Right lobe of liver (tissue), 6 donors: ENCODE measurements at places on chromosomes 6 and 20.

DNA sequence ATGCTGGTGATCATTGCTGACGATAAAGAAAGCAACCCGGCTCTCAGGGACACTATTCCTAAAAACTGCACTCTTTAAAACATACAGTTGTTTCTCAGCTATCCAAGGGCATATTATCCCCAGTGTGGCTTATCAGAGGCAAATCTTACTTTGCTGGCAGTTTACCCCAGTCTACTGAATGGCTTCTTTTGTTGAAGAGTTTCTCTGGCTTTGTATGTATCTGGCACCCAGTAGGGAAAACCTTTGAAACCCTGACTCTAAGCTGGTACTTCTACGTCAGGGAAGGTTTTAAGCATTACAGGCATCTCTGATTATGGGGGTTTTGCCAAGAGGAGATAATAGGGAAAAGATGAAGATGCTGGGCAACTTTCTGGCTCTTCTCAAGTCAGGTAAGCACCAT lies 637.6 kb upstream of the CHD6 start:
- H3K27ac ChIP-seq, result no peak overlapping the region
- DNase-seq, result no peak
- H3K4me1 ChIP-seq, result no peaks in the 10 kb centered on the region
- H3K36me3 ChIP-seq, result no peaks in the 10 kb centered on the region
- no peaks in the 10 kb centered on the region for H3K27me3 ChIP-seq

DNA sequence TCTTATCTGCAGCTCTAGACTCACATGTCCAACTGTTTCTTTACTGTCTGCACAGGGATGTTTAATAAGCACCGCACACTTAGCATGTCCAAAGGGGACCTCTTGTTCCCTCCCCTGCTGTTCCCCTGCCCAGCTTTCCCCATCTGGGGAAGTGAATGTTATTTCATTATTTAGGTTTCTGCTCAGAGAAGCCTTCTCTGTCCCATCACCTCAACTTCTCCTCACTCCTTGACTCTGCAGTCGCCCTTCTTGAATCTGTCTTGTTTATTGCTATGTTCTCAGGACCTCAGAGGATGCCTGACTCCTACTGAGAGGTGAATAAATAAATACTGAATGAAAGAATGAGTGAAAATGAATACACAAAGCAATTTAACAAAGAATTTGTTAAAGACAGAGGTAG lies 121.0 kb downstream of the SASH1 start:
- no peak for DNase-seq
- no peak overlapping the region for H3K4me3 ChIP-seq
- no peaks in the 10 kb centered on the region for H3K27me3 ChIP-seq
- no peaks in the 10 kb centered on the region for H3K36me3 ChIP-seq

DNA sequence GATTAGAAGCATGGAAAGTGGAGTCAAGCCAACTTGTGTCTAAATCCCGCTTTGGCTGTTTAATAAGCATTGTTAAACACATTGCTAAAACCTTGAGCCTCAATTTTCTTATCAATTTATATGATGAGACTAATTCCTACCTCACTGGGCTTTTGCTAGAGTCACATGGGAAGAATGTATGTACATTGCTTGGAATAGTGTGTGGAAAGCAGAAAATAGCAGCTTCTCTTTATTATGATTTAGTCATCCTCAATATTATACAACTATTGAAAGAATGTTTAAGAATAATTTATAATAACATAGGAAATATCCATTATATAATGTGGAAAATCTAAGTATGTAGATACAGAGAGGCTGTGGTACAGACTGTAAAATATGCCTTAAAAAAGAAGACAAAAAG lies 313.0 kb upstream of the CDYL start:
- H3K4me1 ChIP-seq, result no peaks in the 10 kb centered on the region
- no peaks in the 10 kb centered on the region for H3K36me3 ChIP-seq
- no peak overlapping the region for H3K4me3 ChIP-seq
- no peak overlapping the region for H3K27ac ChIP-seq

DNA sequence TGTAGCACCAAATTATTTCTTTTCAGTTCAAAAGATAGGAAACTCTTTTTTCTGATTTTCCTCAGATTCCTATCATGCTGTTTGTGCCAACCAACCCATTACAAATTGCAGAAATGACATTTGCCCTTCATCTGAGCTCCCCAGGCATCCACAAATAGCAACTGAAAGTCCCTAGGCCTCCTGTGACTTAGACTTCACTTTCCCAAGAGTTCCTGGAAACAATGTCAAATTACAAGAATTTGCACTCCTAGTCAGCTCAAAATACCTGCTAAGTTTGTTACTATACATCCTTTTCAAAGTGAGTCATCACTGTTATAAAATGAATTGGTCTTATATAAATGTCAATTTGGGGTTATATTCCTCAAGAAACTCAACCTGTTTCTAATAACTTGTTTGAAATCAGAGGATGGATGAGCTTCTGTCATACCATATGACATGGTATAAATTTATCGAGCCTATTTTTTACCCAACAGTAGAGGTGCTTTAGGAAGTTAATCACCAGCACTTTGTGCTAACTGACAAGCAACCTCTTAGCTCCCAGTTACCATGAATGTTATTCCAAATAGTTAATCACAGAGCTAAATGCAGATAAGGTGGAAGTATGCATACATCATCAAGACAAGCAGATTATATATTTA lies 256.5 kb downstream of the HACE1 start:
- no peaks in the 10 kb centered on the region for H3K27me3 ChIP-seq
- no peak overlapping the region for H3K4me3 ChIP-seq
- no peak overlapping the region for H3K27ac ChIP-seq
- H3K36me3 ChIP-seq, result no peaks in the 10 kb centered on the region

DNA sequence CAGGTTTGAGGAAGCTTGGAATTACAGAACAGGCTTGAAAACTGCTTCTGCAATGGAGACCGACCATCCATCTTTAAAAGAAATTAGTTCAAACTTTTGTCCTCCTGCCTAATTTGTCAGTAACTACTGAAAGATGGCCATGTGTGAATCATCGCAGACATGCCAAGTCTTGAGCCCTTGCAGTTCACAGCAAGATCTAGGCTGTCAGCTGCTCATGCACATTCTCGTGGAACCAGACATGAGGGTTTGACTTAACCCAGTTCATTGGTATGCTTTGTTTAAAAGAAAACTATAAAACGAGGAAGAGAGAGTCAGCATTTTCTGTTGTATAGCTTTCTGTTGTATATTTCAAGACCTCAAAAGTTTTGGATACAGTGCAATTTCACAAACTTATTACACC lies 74.0 kb upstream of the SAMD5 start:
- no peaks in the 10 kb centered on the region for H3K27me3 ChIP-seq
- H3K27ac ChIP-seq, result no peak overlapping the region
- no peak for DNase-seq
- H3K36me3 ChIP-seq, result no peaks in the 10 kb centered on the region
- H3K4me3 ChIP-seq, result no peak overlapping the region

DNA sequence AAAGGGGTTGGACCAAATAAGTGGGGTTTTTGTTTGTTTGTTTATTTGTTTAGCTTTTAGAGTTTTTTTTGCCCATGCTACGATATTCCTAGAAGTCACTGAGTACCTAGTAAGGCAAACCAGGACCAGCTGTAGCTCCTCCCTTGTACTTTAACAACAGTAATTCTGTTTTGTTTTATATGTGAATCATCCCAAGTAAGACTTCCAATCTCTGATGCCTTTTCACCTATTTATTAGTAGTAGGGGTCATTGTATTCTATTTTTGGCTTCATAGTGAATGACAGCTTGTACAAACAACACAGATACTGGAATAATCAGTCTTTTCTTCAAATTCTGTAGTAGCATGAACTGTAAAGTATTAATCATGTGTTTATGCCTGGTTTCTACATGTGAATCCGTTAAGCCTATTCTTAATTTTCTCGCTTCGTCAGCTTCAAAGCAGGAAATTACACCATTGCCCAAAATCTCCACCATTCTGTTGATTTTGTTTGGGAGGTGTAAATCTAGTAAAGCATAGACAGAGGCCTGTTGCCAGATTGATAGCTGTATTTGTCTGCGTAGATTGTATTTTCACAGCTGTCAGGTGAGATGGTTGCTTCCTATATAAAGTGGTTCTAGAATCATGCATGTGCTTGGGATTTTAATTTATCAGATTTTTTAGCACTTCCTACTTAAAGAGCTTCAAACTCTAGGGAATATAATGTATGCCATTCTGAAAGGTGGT lies 151.5 kb upstream of the FLRT3 start:
- H3K4me3 ChIP-seq, result no peak overlapping the region
- no peak overlapping the region for H3K27ac ChIP-seq
- no peaks in the 10 kb centered on the region for H3K36me3 ChIP-seq
- H3K4me1 ChIP-seq, result no peaks in the 10 kb centered on the region

- no peaks in the 10 kb centered on the region for H3K36me3 ChIP-seq
- H3K27ac ChIP-seq, result no peak overlapping the region
- no peak for DNase-seq
- no peaks in the 10 kb centered on the region for H3K4me1 ChIP-seq
- H3K27me3 ChIP-seq, result no peaks in the 10 kb centered on the region
- H3K4me3 ChIP-seq, result no peak overlapping the region
Measured at GRCh38 chr6:154974485-154975149, 20.5 kb upstream of the TIAM2 start.

GRCh38 chr20:56249244-56249955 lies 868 bp downstream of the MC3R start:
- DNase-seq, result no peak
- H3K27ac ChIP-seq, result no peak overlapping the region
- H3K4me1 ChIP-seq, result no peaks in the 10 kb centered on the region

GRCh38 chr20:20089018-20089417 lies 36.7 kb downstream of the CFAP61 start:
- H3K36me3 ChIP-seq, result no peaks in the 10 kb centered on the region
- DNase-seq, result no peak
- no peaks in the 10 kb centered on the region for H3K4me1 ChIP-seq
- H3K27ac ChIP-seq, result no peak overlapping the region
- no peaks in the 10 kb centered on the region for H3K27me3 ChIP-seq

DNA sequence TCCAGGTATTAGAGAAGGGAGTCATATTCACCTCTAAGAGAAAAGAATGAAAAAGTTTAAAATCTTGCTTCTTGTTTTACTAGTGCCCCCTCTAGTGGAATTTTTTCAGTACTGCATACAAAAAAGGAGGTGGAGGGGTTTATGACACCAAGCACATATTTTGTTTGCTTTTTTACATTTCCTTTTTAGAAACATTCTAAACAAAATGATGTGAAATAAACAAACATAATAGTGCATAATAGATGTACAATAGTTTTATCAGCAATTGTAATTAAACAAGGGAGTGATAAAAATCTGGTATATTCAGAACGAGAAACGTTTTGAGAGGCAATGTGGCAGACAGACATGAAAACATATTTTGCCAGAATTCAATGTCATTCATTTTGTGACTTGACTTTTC lies 111.0 kb upstream of the TFAP2D start:
- no peak overlapping the region for H3K4me3 ChIP-seq
- DNase-seq, result no peak
- no peaks in the 10 kb centered on the region for H3K36me3 ChIP-seq
- H3K27me3 ChIP-seq, result no peaks in the 10 kb centered on the region

DNA sequence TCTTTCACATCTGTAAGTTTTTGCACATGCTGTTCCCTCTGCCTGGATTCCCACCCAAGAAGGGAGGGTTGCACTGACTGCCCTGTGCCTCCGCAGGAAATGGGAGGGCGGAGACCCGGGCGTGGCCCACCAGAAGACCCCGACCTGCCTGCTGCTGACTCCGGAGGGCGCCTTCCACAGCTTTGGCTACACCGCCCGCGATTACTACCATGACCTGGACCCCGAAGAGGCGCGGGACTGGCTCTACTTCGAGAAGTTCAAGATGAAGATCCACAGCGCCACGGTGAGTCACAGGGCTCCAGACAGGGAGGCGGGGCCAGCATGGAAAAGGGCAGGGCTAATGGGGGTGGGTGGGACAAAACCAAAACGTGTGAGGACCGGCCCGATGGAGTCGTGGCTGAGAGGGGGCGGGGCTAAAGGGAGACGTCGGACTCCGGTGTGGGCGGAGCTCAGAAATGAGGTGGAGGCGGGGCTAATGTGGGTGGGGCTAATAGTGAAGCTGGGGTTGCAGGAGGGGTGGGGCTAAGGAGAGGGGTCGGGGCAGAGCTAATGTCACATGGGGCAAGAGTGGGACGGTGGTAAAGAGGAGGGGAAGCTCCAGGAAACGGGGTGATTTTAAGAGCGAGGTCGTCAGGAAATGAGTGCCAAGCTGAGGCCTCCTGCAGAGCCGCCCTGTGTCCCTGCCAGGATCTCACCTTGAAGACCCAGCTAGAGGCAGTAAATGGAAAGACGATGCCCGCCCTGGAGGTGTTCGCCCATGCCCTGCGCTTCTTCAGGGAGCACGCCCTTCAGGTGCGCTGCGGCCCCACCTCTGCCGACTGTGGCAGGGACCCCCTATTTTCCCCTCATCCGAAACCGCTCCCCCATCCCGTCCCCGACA lies 12.6 kb downstream of the HSPA12B start:
- no peak overlapping the region for H3K4me3 ChIP-seq
- no peaks in the 10 kb centered on the region for H3K36me3 ChIP-seq
- H3K27me3 ChIP-seq, result no peaks in the 10 kb centered on the region
- H3K4me1 ChIP-seq, result no peaks in the 10 kb centered on the region

- no peaks in the 10 kb centered on the region for H3K27me3 ChIP-seq
- no peaks in the 10 kb centered on the region for H3K4me1 ChIP-seq
- no peak overlapping the region for H3K27ac ChIP-seq
- H3K36me3 ChIP-seq, result no peaks in the 10 kb centered on the region
- no peak overlapping the region for H3K4me3 ChIP-seq
- no peak for DNase-seq
Measured at GRCh38 chr6:159045801-159046200, 1.0 kb upstream of the TAGAP start.

- no peaks in the 10 kb centered on the region for H3K36me3 ChIP-seq
- peaks cover 39% of the 10 kb centered on the region for H3K4me1 ChIP-seq
- peak overlapping the region; percentile 100 for H3K4me3 ChIP-seq
- no peaks in the 10 kb centered on the region for H3K27me3 ChIP-seq
- peak overlapping the region; percentile 97 for H3K27ac ChIP-seq
- no peak for DNase-seq
Measured at GRCh38 chr20:44520881-44521280, 989 bp downstream of the SERINC3 start.

DNA sequence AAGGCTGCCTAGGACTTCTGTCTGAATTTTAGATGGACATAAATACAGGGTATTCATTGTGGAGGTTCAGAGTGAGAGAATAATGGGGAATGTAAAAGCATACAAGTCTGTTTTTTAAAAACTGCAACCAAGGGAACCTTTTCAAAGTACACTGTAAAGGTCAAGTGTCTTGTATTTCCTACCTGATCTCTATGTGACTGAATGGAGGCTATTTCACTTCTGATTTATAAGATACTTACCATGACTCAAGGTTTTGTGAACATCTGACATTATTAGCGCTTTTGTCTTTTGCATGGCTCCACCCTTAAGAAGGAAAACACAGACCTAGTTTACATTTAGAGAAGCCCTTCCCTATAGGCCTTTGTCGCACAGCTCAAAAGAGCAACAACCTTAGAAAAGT lies 126.5 kb downstream of the ZFAND3 start:
- no peak for DNase-seq
- no peaks in the 10 kb centered on the region for H3K27me3 ChIP-seq
- no peak overlapping the region for H3K27ac ChIP-seq
- H3K4me3 ChIP-seq, result no peak overlapping the region
- no peaks in the 10 kb centered on the region for H3K36me3 ChIP-seq
- H3K4me1 ChIP-seq, result no peaks in the 10 kb centered on the region

- no peak overlapping the region for H3K4me3 ChIP-seq
- H3K4me1 ChIP-seq, result no peaks in the 10 kb centered on the region
- no peak overlapping the region for H3K27ac ChIP-seq
- no peak for DNase-seq
- H3K27me3 ChIP-seq, result no peaks in the 10 kb centered on the region
- no peaks in the 10 kb centered on the region for H3K36me3 ChIP-seq
Measured at GRCh38 chr6:35148167-35148741, 7.1 kb upstream of the TCP11 start.

- H3K36me3 ChIP-seq, result no peaks in the 10 kb centered on the region
- no peaks in the 10 kb centered on the region for H3K27me3 ChIP-seq
- DNase-seq, result no peak
Measured at GRCh38 chr6:167115054-167115453, 7.8 kb upstream of the CCR6 start.
